A549 treated with Hydrocortisone at 1 μM for 4 hours (cell line): ENCODE measurements at places on chromosomes 3 and 15. TPM values are rescaled to one million over a fixed set of nuclear protein-coding genes. Genes with fewer than 3 reads are reported as not detected.

Gene FEZF2
- not detected in 5 replicates for total RNA-seq

Gene SH2D7
- total RNA-seq, result not detected in 5 replicates

Gene EOMES
- 0.59 to 0.79 TPM (median 0.69 TPM) in 5 replicates for total RNA-seq

Gene ARL6
- 3.8 to 6.5 TPM (median 4.5 TPM) in 5 replicates for total RNA-seq

Gene TNIK
- 1.7 to 2.5 TPM (median 2.0 TPM) in 5 replicates for total RNA-seq
